ENCODE measurements at places on chromosomes 5 and 9.

DNA sequence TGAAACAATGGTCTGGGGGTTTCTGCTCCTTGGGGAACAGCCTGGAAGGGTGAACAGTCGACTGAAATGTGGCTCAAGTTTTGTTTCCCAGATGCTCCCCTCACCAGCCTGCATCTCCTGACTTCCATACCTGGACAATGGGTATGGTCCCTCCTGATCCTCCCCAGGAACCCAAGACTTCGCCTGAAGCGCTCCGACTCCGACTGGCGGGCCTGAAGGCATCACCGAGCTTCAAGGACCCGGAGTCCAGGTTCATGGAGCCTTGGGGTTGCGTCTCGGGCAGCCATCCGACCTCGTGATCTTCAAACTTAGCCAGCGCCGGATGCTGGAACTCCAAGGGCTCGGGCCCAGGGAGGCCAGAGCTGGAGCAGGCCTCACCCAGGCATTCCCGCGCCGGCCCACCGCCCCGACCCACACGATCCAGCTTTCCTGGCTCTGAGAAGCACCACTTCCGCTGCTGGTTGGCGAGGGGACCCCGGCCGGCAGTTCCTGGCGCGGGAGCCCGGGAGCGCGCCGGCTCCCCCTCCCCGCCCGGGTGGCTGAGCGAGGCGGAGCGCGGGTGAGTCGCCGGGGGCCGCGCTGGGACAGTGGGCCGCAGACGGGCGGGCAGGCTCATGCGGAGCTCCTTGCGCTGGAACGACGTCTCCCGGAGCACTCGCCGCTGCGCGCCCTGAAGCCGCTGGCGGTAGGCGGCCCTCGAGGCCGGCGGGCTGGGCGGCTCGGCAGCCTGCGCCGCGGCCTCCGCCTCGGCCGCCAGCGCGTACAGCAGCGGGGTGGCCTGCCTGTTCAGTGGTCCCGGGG lies 5.2 kb downstream of the SHROOM1 start:
- no peak for DNase-seq

DNA sequence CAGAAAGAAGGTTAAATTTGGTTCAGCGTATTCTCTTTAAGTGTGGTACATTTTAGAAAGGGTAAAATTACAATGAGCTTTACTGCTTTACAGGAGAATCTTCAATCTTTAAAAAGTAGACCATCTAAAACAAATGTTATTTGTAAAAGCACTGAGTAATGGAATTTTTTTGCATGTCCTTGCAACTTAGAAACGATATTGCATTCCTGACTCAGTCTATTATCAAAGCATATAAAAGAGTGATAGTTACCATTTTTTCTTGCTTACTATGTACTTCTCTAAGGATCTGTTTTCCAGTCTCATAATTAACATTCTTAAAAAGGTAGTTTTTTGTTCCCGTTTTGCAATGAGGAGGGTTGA lies 55.5 kb upstream of the TNFAIP8 start:
- no peak for DNase-seq

DNA sequence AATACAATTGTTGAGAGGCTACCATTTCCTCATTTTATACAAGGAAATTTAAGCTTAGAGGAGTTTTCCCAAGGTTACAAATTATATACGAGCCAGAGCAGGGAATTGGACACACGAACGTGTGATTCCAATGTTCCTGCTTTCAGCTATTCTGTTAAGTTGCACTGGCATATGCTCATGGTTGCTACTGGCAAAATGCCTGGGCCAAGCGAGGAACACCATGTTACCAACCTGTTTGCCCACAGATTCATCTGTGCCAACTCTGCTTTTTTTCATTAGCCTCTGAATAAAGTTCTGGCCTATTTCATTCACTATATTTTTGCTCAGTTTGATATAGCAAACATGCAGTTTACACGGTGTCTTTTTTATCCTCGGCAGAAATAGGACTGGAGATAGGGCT lies 5.1 kb upstream of the C5orf46 start:
- DNase-seq: no peak

DNA sequence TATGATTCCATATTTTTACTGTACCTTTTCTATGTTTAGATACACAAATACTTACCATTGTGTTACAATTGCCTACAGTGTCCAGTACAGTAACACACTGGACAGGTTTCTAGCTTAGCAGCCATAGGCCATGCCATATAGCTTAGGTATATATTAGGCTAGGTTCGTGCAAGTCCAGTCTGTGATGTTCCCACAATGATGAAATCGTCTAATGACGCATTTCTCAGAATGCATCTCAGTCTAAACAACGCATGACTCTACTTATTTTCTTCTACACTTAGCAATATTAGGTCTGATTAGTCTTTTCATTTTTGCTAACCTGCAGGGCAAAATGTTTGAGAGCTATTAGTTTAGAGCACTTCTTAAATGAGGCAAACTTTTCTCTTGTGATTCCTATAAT lies 22.7 kb downstream of the OR2S2 start:
- no peak for DNase-seq

DNA sequence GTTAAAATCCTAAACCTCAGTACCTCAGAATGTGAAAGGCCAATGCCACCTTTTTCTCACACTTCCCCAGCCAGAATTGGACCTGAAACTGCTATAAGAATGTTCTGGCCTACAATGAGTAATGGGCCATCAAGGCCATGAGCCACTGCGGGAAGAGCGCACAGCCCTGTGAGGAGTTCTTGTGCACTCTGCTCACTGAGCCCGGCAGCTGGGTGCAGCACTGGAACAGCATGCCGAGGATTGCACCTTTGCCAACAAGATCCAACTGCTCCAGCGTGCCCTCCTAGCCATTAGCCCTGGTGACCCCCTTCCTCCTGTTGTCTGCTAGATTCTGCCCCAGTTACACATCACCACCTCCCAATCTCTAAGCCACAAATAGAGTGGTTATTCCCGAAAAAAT lies 758.1 kb downstream of the PRELID2 start:
- no peak for DNase-seq

DNA sequence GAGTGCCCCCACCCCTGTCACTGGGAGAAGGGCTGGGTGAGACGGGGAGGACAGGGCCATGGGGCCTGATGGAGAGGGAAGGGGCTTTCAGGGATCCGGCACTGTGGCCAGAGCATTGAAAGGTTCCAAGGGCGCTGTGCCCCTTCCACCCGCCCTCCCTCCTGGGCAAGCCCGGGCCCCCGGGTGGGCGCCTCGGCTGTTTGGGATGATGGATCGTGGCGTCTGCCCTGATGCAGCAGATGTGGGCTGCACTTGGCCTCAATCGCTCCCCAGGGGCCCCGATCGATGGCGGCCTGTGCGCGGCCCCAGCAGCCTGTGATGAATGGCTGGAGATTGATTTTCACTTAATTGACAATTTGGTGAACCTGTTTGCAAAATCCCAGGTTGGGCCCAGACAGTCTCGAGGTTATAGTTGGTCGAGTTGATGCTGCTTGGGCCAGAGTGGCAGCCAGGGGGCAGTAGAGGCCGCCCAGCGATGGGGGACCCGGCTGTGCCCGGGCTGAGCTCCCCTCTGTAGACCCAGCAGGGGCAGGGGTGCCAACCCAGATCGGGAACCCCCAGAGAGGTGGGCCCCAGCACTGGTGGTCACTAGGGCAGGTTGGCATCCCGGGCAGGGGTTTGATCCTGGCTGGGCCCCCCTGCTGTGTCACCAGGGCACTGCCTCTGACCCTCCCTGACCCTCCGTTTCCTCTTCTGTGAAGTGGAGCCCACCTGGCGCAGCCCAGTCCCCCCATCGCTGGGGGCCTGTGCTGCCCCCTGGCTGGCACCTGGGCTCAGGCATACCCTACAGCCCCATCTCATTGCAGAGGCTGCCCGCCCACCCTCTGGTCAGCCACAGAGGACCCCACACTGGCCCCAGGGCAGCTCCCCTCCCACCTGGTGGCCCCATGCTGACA lies 34.7 kb downstream of the LHX3 start:
- DNase-seq: no peak

DNA sequence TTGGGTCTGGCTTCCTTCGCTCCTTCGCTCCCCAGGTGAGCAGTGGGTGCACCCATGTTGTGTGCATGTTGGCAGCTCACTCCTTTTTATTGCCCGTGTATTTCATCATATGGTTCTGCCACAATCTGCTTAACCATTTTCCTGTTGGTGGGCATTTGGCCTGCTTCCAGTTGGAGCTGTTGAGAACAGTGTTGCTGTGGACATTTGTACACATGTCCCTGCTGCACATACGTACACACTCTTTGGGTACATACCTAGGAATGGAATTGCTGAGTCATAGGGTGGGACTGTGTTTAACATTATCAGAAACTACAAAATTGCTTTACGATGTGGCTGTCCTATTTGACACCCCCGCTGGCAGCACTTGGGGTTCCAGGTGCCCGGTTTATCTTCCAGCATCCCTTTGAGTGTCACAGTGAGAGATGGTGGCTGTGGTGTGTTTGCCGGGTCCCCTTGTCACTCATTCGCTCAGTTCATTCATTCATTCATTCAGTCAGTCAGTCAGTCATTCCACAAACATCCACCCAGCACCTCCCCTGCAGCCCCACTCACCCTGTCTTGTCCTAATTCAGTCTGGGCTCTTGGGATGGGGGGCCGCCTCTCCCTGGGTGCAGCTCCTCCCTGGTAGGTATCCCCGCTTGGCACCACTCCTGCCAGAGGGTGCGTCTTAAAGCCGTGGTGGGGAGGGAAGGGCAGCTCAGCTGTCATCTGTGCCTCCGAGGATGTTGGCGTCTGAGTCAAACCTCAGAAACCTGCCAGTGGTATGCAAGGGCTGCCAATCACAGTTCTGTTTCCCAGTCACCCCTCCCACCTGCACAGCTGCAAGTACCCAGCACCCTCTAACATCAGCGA lies 7.9 kb upstream of the FIBCD1 start:
- no peak for DNase-seq

- no peak for DNase-seq
Measured at GRCh38 chr9:93648836-93649235, 72.5 kb downstream of the PHF2 start.

GRCh38 chr5:6059137-6059800 lies 319.1 kb downstream of the MED10 start:
- no peak for DNase-seq

GRCh38 chr5:35884191-35884769 lies 27.6 kb downstream of the IL7R start:
- DNase-seq: no peak

- DNase-seq: no peak
Measured at GRCh38 chr5:10401498-10401897, 40.2 kb upstream of the ROPN1L start.

- no peak for DNase-seq
Measured at GRCh38 chr5:83724935-83725334, 4.3 kb upstream of the HAPLN1 start.

GRCh38 chr5:179146277-179146676 lies 86.1 kb downstream of the ZNF354C start:
- DNase-seq: no peak

- no peak for DNase-seq
Measured at GRCh38 chr9:113421726-113422125, 11.2 kb downstream of the C9orf43 start.

DNA sequence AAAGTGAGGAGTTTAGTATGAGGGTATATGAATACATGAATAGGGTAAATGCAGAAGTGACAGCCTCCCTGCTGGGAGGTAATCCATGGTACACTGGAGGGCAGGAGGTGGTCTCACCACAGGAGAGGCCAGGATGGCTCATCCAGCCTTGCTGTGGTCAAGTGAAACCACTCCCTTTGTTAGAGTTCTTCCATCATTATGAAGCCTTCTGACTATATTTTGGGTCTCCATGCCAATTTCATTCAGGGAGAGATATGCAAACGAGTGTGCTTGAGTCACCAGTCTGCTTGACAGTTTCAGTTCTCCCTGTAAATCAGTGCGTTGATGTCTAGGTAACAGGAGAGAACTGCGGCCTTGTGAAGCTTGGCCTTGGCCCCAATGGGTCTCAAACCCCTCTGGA lies 16.4 kb downstream of the PPP3R2 start:
- DNase-seq: no peak

GRCh38 chr5:134600600-134600999 lies 32.0 kb downstream of the SAR1B start:
- no peak for DNase-seq

DNA sequence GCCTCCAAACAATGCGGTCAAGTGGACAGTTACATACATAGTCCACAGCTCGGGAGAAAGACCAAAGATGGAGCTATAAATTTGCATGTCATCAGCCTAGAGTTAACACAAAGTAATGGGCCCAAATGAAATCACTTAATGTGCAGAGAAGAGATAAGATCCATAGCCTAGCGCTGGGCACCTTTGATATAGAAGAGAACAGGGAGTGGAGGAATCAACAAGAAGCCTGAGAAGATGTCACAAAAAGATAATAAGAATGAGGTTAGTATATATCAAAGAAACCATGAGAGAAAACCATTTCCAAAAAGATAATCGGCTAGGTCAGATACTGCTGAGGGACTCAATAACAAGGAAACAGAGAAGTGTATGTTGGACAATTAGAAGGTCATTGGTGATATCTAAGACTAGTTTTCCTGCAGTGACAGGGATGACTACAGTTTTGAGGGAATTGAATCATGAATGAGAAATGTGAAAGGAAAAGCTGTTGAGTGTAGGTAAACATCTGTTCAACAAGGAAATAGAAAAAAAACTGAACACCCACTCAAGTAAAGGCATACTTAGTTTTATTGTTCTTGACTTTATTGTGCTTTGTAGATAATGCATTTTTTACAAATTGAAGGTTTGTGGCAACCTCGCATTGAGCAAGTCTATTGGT lies 68.7 kb upstream of the CDH6 start:
- DNase-seq: no peak

- no peak for DNase-seq
Measured at GRCh38 chr5:103487218-103487617, 75.4 kb downstream of the NUDT12 start.

DNA sequence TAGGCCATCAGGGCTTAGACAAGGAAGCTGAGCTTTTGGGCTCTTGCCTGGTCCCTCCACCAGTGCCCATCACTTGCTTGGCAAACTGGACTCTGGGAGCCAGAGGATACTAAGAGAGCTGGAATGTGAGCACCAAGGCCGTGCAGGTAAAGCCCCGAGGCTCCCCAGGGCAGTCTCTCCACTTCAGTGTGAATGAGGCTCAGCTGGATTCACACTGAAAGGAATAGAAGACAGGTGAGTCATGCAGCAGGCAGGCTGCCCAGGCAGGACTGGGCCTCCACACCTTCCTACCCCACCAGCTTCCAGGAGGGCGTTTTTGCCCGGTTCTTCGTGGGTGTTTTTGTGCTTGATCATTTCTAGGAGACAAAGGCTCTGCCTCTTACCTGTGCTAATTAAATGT lies 7.3 kb upstream of the CTSV start:
- DNase-seq: no peak

DNA sequence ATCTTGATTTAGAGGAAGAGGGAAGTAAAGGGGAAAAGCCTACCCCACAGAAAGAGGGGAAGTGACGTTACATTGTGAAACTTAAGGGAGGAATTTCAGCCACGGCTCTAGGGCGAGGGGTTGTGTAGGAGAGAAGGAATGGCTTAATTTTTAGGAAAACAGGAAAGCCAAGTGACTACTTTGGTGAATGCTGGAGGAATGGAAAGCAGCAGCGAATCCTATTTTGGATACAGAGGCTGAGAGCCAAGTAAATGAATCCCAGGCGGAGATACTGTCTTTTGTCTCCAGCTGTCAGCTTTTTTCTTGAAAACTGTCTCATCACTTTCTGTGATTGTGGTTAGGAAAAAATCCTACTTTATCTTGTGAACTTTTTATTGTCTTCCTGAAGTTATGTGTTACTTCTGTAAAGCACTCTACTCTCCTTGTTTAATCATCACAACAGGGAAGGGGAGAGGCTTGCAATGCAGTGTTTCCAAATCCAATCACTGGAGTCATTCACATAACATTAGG lies 188.4 kb downstream of the TSSK1B start:
- DNase-seq: no peak

GRCh38 chr5:110371011-110371724 lies 355.3 kb downstream of the TMEM232 start:
- DNase-seq: no peak

GRCh38 chr5:149310947-149311658 lies 34.2 kb upstream of the GRPEL2 start:
- no peak for DNase-seq

- DNase-seq: no peak
Measured at GRCh38 chr9:134442085-134442474, 115.8 kb downstream of the RXRA start.

Measured in SIG-M5 (cell line).